ENCODE measurements at places on chromosomes 3 and 15.

GRCh38 chr3:122621112-122621511, 43.7 kb downstream of the PARP15 start:
- DNase-seq: peak; percentile 30

DNA sequence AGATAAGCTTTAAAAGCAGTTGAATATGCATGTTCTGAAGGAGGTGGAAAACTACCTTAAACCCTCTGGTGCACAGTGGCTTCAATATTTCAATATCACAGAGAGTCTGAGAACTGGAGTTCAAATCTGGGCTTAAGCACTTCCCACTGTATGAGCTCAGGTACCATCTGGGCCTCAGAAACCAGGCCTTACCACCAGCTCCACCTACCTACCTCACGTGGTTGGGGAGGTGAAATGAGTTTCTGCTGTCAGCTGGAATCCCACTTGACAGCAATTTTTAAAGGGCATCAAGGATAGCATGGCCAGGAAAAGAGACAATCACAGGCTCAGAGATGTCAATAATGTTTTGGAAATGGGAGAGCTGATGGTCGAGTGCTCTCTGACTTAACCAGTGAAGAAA, 5.0 kb downstream of the CHCHD4 start:
- DNase-seq: peak; percentile 2

GRCh38 chr3:144308396-144308795, 336.8 kb downstream of the DIPK2A start:
- no peak for DNase-seq

GRCh38 chr3:75294124-75294523, 370.0 kb upstream of the FRG2C start:
- peak; percentile 46 for DNase-seq

DNA sequence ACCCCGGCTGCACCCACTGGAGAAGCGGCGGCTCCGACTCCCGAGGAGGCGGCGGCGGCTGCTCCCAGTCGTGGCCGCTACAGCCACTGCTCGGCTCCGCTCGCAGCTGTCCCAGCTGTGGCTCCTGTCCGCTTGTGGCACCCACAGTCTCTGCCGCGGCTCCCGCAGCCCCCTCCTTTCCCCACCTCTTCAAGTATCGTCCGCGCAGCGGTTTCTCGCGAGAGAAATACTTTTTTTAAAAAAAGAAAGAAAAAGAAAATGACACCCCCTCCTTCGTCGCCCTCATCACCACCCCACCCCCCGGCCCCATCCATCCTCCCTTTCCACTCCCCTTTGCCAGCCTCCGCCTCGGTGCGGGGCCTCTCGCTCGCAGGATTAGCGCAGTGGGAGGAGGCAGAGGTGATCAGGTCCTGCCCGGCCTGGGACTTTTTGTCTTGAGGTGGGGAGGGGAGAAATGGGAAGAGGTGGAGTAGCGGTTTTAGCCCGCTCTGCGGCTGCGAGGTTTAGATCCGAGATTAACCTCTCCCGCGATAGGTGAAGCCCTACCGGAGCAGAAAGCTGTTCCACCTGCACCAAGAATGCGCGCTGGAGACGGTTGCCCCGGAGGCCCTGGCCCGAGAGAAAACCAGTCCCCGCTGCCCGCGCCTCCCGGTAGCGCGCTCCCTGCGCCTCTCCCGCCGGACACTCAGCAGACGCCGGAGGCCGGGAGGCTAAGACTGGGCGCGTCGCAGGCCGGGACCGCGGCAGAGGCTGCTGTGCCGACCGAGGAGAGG, at the start of gene FBN1:
Gene FBN1 (minus strand): TSS at position 152 of the 773 bp plus-strand sequence. CDS start 940 bp downstream, outside the sequence.
- peak; percentile 88 for DNase-seq

GRCh38 chr3:109191421-109191820, 54.9 kb downstream of the C3orf85 start:
- DNase-seq: no peak

GRCh38 chr3:139893267-139893962, 41.6 kb upstream of the CLSTN2 start:
- DNase-seq: no peak

- DNase-seq: no peak
Observed at GRCh38 chr3:102761766-102762165, 327.0 kb downstream of the ZPLD1 start.

GRCh38 chr3:142022381-142022780, 127.0 kb downstream of the TFDP2 start:
- DNase-seq: peak; percentile 29

DNA sequence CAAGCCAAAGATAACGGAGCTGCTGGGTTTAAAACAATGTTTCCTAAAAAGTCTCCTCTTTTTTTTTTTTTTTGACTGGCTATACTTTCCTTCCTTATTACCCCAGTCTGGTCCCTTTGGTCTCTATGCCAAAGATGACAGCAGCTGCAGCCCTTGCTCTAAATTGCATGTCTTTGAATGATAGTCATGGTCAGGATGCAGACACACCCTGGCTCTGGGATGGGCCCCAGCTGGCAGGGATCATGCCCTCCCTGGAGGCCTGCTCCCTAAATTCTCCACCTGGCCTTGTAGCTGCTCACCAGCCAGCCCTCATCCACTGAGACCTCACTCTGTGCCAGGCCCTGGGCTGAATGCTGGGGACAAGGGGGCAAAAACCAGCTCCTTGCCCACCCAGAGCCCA, 95.8 kb downstream of the MESD start:
- DNase-seq: no peak

DNA sequence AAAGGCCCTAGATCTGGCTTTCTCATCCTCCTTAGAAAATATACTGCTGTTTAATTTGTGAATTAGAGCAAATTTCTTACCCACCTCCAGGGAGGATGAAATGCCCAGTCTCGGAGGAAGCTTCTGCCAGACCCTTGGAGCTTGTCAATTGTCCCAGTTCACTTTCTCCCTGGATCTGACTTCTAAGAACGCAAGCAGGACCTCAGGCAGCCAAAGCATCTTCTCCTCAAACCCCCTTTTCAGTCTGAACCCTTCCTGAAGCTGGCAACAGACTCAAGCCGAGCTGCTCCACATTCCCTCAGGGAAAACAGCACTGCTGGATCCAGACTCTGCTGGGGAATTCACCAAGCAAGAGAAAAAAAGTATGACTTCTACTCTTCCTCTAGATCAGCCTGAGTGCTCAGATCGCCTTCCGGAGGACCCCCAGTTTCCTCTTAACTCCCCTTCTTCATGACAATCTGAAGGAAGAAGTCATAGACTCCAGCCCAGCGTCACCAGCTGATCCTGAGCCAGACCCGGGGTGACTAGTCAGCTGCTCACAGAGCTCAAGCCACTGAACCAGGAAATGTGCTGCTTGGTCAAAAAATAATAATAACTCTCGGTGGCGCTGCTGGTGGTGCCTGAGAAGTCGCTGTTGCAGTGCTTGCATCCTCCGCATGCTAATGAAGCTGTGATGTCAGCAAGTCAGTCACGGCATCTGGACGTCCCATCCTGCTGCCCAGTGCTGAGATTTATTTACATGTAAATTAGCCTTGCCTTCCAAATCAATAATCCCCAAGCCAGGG, at the start of gene PRICKLE2:
Gene PRICKLE2 (minus strand): TSS at position 641 of the 785 bp plus-strand sequence. CDS start 26,539 bp downstream, outside the sequence.
- DNase-seq: peak; percentile 47

GRCh38 chr3:100149130-100149529, 34.8 kb upstream of the FILIP1L start:
- no peak for DNase-seq

DNA sequence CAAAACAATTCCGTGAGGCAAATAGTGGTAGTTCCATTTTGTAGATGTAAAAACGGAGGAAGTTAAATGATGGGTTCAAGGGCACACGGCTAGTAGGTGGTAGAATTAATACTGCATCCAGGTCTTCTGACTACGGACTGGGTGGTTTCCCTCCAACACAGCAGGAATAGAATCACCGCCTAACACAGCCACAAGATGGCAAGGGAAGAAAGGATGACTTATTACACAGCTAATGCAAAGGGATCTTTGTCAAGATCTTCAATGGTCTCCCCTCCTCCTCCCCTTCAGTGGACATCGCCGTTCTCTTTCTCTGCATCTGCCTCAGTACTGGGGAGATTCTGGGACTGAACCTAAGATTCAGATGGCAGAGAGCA, 524 bp upstream of the TOPBP1 start:
- DNase-seq: peak; percentile 63

DNA sequence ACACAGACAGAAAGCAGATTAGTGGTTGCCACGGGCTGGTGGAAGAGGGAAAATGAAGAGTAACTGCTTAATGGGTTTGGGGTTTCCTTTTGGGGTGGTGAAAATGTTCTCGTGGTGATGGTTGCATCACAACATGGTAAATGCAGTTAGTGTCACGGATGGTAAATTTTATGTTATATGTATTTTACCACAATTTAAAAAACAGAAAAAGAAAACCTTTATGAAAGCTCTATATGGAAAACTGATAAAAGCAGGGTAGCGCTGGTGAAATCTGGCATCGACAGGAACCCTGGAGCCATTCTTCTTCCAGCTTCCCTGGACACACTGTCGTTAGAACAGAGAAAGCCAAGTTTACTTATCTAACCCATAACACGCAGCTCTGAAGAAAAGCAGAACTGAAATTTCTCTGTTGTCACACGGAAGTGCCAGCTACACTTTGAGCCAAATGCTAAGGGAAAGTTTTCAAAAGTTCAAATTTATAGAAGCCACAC, 287.7 kb upstream of the NR2F2 start:
- no peak for DNase-seq

GRCh38 chr3:188839187-188839695, 332.5 kb upstream of the TPRG1 start:
- no peak for DNase-seq

DNA sequence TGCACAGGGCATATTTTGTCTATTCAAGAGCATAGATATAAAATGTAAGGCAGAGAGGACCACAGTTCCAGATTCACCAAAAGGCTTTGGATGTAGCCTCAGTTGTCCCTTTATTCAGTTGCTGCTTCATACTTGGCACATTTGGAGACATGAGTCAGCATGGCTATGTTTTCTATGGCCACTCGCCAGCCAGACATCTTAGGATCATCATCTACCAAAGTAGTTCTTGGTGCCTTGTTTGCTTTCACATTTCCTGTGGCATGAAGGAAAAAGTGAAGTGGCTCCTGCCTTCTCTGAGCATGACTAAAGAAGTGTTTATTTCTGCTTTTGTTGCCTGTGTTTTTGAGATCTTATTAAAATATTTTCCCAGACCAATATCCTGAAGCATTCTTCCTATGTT, 7.2 kb downstream of the SUSD5 start:
- DNase-seq: no peak

GRCh38 chr3:151165226-151165625, 37.8 kb downstream of the GPR171 start:
- DNase-seq: no peak

- no peak for DNase-seq
Observed at GRCh38 chr3:4856564-4856963, 122.7 kb upstream of the BHLHE40 start.

DNA sequence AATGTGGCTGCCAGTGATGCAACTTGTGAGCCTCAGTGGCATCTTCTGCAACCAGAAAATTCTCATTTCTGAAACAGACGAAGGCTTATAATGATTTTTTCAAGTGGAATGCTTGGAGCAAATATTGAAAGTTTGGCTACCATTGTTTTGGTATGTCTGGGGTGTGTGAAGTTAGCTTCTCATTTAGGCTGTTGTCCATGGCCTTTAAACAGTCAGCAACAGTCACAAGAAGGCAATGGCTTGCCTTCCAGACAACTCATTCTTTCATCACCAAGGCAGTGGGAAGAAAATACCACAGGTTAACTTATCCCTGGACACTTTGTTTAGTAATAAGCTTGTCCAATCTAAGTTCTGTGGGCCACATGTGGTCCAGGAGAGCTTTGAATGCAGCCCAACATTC, 4.7 kb upstream of the BNC1 start:
- no peak for DNase-seq

GRCh38 chr3:159458010-159458409, 530.6 kb upstream of the IL12A start:
- DNase-seq: no peak

DNA sequence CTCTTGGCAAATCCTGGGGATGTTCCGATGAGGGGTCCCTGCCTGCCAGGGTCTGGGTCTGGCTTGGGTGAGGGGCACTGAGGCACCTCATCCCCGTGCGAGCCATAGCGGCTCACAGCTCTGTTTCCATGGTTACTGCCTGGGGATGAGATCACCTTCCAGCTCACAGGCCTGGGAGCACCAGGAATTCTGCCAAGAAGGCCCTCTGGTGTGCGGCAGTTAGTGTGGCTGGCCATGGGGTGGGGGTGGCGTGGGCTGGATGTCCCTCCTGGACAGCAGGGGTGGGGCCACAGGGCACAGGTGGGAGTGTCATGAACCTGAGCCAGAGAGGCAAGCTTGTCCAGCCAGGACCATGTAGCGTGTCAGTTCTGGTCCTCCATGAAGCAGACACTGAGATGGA, 22.1 kb upstream of the PRR23E start:
- DNase-seq: no peak

- DNase-seq: no peak
Observed at GRCh38 chr15:85592148-85592547, 202.6 kb downstream of the KLHL25 start.

DNA sequence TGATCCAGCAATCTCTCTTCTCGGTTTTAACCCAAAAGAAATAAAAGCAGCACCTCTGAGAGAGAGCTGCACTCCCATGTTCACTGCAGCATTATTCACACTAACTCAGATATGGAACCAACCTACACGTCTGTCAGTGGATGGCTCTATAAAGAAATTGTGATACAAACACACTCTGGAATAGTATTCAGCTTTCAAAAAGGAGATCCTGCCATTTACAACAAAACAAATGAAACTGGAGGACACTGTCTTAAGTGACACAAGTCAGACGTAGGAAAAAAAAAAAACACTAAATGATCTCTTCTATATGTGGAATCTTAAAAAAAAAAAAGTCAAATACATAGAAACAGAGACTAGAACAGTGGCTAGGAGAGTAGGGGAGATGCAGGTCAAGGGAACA, 9.2 kb downstream of the HERC1 start:
- DNase-seq: no peak
